Fibroblast of skin of right quadriceps (primary cell): ENCODE measurements at places on chromosomes 2 and 18.

DNA sequence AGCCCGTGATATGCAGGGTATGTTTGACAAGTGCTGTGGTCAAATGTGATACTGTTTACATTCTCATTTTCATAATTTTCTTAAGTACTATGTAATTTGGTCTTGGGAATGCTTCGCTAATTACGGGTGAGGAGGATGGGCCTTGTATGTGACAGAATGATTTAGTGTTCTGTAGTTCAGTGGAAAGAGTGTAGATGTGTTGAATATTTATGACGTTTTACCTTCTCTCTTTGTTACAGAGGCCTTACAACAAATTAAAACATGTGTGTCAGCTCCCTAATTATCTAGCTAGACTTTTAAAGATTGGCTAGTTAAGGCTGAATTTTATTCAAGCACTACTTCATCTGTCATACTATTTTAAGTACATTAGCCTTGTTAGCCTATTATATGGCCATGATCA, 10.6 kb upstream of the CHRNA1 start:
- DNase-seq, result no peak

GRCh38 chr2:64035072-64035942, 16.1 kb upstream of the VPS54 start:
- peak; percentile 39 for DNase-seq

DNA sequence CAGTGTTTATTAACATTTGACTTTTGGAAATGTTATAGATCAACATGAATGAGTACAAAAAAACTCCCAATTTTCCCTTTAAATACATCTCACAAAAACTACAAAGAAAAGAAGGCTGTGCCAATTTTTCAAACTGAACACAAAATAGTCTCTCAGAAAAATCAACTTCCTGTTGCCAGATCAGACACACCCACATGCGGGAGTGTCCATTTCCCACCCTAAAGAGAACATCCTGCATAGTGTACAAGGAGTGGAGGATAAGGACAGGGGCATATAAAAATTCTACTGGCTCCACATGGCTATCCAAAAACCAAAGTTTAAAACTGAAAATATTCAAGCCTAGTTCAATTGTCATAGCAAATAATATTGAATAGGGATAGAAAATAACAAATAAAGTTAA, 165.3 kb downstream of the ATAD2B start:
- no peak for DNase-seq

- no peak for DNase-seq
Measured at GRCh38 chr2:26975656-26976055, 5.2 kb downstream of the MAPRE3 start.

DNA sequence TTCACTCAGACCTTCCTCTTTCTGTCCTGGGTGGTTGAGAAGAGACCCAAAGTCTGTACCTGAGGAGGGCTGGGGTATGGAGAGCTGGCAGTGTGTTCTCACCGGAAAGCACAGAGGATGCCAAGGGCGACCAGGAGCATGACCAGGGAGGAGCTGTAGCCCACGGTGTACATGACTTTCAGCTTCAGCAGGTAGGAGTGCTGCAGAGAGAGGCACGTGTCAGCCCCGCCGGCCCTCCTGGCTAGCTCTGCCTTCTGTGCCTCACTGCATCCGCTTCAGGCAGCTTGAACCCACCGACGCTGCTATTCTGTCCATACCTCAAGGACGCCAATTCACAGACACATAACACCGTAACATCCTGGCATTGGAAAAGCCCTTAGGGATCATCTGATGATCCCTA, 34.0 kb downstream of the TMEM37 start:
- DNase-seq, result no peak

- DNase-seq, result no peak
Measured at GRCh38 chr2:105782123-105782522, 37.4 kb downstream of the NCK2 start.

- DNase-seq, result no peak
Measured at GRCh38 chr2:85011098-85011497, 40.1 kb downstream of the KCMF1 start.

GRCh38 chr2:26400723-26401122, 997 bp upstream of the DRC1 start:
- DNase-seq, result no peak

DNA sequence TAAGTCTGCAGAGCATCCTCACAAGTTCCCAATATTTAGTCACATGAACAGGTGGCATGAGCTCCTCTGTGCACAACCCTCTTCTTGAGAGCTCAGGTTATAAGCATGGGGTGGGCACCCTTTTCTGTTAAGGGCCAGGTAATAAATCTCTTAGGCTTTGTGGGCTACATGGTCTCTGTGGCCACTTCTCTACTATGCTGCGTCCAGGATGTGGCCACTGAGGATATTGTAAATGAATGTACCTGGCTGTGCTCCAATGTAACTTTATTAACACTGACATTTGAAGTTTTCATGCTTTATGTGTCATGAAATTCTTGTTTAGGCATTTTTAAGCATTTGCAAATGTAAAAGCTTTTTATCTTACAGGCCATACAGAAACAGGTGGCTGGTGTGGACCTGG, 116.8 kb upstream of the ST6GAL2 start:
- peak; percentile 53 for DNase-seq

DNA sequence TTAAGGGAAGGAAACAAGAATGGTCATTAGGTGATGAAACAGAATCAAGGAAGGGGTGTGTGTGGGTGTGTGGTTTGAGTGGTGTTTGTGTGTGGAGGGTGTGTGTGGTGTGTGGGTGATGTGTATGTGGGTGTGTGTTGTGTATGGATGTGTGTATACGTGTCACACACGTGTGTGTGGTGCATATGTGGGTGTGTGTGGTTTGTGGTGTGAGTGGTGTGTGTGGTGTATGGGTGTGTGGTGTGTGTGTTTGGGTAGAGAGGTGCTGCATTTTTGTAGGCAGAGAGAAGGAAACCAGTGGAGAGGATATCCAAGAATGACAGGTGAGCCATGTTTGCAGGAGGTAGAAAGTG, 1.1 kb upstream of the CEP192 start:
- DNase-seq, result no peak

- DNase-seq, result no peak
Measured at GRCh38 chr18:14947482-14948162, 199.7 kb downstream of the ANKRD30B start.

GRCh38 chr2:240528406-240529040, 29.3 kb downstream of the ANKMY1 start:
- DNase-seq, result no peak

DNA sequence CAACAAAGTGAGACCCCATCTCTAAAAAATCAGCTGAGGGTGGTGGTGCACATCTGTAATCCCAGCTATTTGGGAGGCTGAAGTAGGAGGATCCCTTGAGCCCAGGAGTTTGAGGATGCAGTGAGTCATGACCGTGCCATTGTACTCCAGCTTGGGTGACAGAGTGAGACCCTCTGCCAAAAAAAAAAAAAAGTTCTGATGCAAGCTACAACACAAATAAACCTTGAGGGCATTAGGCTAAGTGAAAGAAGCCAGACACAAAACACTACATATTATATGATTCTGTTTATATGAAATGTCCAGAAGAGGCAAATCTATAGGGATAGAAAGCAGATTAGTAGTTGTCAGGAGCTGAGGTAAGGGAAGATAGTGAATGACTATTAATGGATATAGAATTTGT, 13.0 kb downstream of the YWHAQ start:
- DNase-seq, result no peak

DNA sequence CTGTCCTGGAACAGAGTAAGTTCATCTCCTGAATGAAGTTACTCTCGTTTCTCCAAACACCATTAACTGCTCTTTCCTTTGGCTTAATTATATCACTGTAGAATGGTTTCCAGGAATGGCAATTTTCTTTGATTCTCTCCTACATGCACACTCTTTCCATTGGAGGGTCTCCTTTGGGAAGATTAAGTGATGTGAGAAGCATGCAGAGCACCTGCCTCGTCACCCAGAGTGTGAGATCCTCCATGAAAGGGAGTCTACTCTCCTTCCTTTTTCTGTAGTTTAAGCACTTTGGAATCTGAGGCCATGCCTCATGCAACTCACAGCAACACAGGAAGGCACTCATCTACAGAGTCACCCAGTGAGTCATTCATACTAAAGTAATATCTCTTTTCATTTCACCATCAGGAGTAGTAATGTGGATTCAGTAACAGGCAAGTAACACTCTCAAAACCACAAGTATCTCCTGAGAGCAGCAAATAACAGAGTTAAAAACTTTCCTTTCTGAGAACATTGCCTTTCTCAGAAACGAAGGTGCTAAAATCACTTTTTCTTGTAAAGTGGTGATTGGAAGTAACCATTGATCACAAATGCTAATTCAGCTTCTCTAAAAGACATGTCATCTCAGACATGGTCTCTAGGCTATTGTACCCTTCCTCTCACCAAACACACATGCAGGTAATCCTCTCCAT, 52.8 kb upstream of the IL1RL1 start:
- peak; percentile 97 for DNase-seq

DNA sequence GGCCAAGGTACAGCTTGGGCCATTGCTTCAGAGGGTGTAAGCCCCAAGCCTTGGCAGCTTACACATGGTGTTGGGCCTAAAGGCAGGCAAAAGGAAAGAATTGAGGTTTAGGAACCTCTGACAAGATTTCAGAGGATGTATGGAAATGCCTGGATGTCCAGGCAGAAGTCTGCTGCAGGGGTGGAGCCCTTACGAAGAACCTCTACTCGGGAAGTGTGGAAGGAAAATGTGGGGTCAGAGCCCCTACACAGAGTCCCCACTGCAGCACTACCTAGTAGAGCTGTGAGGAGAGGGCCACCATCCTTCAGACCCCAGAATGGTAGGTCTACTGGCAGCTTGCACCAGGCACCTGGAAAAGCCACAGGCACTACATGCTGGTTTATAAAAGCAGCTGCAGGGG, 124.2 kb downstream of the RPIA start:
- no peak for DNase-seq

GRCh38 chr2:182509-183122, 81.2 kb downstream of the SH3YL1 start:
- DNase-seq, result no peak

DNA sequence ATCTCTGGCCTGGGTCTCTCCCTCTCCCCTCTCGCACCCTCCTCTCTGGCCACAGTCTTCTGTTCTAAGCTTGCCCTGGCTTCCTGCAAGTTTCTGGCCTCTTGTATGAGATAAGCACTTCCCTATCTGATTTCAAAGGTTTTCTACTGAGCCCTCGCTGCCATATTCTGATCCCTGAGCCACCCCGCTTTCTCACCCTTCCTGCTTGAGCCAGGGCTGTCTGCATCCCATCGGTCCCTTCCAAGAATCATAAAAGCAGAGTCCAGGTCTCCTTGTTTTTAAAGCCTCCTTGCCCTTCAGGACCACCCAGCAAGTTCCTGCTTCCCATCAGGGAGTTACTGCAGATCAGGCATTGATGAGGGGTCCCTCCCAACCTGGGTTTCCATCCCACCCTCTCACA, 110.2 kb downstream of the PRKCE start:
- DNase-seq, result no peak

GRCh38 chr2:70549962-70550361, 3.7 kb downstream of the TGFA start:
- DNase-seq, result no peak

GRCh38 chr2:129936334-129936934, 43.0 kb upstream of the RAB6C start:
- DNase-seq, result peak; percentile 21

DNA sequence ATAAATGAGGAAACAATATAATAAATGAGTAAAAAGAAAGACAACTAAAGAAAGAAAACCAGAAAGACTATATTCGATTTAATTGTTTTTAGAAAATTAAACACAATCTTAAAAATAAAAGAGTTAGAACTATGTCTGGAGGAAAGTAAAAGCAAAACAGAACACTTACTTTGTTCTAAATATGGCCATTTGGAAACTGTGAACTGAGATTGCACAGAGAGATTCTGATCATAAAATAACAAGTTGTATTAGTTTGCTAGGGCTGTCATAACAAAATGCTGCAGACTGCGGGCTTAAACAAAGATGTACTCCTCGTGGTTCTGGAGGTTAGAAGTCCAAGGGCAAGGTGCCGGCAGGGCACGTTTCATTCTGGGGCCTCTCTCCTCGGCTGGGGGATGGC, 128.1 kb upstream of the AQP4 start:
- no peak for DNase-seq

GRCh38 chr2:185813707-185814106, 75.1 kb downstream of the FSIP2 start:
- no peak for DNase-seq

DNA sequence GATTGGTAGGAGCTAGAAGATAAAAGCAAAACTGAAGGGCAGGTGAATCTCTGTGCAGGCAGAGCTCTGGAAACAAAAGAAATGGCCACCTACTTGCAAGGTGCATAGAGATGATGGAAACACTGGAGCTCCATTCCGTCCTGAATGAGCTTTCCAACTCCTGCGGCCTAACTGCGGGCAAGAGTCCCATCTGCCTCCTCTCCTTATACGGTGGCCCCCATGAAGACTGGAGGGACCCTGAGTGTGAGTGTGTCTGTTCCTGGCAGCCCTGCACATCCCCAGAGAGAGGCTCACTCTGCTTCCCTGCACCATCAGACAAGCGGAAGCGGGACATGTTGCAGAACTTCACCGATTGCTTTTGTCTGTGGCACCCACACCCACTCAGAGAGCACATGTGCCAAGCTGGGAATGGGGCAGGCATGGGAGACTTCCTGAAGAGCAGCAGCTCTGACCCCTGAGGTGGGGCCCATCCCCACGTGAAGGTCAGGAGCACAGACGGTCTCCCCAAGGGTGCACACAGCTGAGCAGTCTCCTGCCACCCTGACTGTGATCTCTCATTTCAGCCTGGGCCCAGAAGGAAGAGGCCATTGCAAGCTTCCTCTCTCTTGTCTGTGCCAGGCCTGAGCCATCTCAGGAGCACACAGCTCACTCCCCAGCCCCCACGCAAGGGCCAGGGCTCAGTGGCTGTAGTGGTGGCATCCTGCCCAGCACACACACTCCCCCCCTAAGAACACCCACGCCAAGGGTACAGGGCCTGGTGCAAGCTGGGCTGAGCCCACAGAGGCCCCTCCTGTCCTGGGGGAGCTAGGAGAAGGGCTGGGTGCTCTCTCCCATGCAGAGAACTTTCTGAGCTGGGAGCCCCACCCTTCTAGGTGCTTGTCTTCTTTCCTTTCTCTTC, 75.3 kb downstream of the STPG4 start:
- DNase-seq, result no peak

DNA sequence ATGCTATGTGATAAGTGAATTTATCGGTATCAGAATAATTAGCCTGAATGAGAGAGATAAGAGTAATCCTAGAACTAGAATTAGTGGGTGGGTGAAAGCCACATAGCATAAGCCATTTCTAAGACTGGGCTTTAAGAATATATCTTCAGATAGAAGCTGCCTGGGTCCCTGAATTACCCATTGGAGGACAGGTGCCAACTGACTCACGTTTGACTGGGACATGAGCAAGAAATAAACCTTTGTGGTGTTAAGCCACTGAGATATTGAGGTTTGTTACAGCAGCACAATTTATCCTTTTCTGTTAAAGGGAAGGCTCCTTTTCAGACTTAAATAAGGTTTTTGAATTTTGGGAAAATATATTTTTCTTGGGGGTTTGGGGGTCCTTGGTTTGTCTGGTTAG, 95.9 kb downstream of the POLE4 start:
- DNase-seq, result no peak

GRCh38 chr2:181051861-181052522, 71.6 kb downstream of the UBE2E3 start:
- no peak for DNase-seq

GRCh38 chr2:37020212-37020886, 54.0 kb upstream of the STRN start:
- peak; percentile 84 for DNase-seq

- peak; percentile 4 for DNase-seq
Measured at GRCh38 chr2:190328573-190329147, 9.0 kb upstream of the HIBCH start.
